ENCODE measurements at places on chromosomes 2 and 18. TPM values are rescaled to one million over a fixed set of nuclear protein-coding genes. Genes with fewer than 3 reads are reported as not detected.

CD8B2 gene
- not detected for total RNA-seq

BOLL gene
- not detected for total RNA-seq

- DNase-seq: no peak
These were observed 8.0 kb downstream of the TNS1 start for GRCh38 chr2:217994776-217995274.

GRCh38 chr2:33893824-33894223 lies 294.7 kb upstream of the FAM98A start:
- no peak for DNase-seq

- DNase-seq: no peak
These were observed 122.6 kb downstream of the GBX2 start for GRCh38 chr2:236045251-236046235.

DNA sequence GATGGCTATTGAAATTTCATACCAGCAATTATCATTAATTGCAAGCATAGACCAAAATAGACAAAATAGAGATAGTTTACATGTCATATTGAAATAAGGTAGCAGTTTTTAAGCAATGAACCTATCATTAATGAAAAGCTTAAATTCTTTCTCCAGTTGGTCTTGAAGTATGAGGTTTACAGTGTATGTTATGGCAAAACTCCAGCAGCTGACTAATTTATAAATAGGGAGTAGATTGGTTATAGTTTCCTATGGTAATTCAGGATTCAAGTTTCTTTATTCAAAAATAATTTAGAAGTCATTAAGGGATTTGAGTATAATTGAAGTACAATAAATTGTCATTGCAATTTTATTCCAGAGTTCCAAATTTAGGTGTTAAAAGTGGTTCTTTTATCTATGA lies 69.6 kb upstream of the COL5A2 start:
- no peak for DNase-seq
